ENCODE measurements at places on chromosomes 13 and 19.

DNA sequence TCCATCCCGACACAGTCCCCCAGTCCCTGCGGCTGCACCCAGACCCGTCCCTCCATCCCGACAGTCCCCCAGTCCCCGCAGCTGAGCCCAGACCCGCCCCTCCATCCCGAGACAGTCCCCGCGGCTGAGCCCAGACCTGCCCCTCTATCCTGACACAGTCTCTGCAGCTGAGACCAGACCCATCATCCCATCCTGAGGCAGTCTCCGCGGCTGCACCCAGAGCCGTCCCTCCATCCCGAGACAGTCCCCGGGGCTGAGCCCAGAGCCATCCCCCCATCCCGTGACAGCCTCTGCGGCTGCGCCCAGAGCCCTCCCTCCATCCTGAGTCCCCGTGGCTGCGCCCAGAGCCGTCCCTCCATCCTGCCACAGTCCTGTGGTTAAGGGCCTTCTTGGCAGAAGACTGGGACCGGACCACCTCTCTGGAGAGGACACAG lies 28.8 kb upstream of the TMEM255B start:
- DNase-seq = no peak

- no peak for DNase-seq
Observed at GRCh38 chr19:536031-536880, 4.7 kb downstream of the CDC34 start.

DNA sequence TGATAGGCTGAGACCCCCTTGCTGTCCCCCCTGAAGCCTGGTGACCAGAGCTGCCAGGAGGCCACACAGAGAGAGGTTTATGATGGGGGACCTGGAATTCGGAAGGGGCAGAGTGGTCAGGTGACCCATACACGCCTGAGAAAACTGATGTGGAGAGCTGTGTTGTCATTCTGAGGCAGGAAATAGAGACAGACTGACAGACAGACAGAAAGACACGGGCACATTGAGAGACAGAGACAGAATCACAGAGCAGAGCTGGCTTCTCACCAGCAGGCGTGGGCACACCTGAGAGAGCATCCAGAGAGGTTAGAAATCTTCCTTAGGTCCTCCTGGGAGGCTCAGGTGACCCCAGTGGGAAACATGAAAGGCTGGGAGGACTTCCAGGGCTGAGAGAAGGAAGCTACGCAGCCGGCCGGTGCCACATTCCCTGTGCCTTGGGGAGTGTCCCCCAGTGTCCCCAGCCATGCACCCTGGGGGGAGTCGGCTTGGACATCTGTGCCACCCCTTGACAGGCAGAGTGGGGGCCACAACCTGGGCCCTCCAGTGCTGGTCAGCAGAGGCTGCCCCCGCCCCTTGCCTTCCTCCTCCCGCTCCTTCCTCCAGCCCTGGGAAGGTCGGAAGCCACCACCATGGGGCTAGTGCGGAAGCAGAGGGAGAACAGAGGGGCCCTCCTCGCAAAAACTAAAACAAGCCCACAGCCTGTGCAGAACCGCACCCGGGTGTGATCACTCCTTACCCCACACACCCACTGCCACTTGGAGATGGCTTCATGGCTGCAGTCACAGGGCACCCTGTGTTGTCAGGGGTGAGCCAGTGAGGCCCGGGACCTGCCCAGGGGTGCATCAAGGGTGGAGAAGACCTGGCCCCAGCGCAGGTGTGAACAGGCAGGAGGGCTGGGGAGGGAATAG lies 2.2 kb downstream of the FFAR1 start:
- DNase-seq = no peak

- no peak for DNase-seq
Observed at GRCh38 chr19:51354742-51355148, 11.4 kb downstream of the ETFB start.

DNA sequence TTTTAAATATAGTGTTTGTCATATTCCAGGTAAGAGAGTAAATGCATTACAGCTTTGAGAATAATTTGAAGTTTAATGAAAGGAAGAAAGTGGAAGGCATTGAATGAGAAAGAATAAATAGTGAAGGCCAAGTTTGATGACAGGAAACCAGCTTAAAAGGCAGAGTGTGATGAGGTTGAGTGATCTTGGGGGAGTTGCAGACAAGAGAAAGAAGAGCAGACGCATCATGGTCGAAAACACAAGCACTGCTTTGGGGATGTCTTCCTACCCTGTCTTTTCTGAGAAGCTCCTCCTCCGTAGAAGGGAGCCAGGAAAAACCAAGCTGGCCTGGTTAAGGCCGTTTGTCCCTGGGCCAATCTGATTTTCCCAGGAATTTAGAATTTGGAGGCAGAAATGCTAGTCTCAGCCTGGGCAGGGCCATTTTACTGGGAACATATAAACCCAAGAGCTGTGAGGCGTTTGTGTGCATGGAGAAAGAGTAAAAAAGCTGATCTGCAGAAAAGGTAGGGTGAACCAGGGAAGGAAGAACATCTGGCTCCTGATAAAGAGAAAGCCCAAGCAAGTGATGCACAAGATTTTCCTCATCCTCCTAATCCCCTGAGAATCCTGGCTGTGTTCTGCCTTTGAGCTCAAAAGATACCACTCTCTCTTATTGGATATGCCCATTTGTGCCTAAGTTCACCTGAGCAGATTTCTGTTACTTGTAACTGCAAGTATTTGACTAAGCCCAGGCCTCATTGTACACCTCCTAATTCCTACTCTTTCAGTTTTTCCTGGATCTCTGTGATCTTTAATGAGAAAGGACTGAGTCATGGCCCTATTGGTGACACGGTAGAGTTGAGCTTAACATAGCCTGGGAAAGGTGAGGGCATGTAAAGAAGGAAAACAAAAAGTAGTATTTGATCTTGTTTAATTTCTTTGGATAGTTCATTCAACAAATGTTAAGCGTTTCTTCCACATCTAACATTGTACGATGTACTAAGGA lies 80.0 kb downstream of the WDFY2 start:
- DNase-seq = no peak

GRCh38 chr19:1646659-1647453 lies 5.6 kb downstream of the TCF3 start:
- no peak for DNase-seq

GRCh38 chr19:48230555-48231129 lies 25.1 kb downstream of the CARD8 start:
- no peak for DNase-seq

GRCh38 chr13:51148952-51149573 lies 38.0 kb upstream of the C13orf42 start:
- DNase-seq = peak; percentile 91

DNA sequence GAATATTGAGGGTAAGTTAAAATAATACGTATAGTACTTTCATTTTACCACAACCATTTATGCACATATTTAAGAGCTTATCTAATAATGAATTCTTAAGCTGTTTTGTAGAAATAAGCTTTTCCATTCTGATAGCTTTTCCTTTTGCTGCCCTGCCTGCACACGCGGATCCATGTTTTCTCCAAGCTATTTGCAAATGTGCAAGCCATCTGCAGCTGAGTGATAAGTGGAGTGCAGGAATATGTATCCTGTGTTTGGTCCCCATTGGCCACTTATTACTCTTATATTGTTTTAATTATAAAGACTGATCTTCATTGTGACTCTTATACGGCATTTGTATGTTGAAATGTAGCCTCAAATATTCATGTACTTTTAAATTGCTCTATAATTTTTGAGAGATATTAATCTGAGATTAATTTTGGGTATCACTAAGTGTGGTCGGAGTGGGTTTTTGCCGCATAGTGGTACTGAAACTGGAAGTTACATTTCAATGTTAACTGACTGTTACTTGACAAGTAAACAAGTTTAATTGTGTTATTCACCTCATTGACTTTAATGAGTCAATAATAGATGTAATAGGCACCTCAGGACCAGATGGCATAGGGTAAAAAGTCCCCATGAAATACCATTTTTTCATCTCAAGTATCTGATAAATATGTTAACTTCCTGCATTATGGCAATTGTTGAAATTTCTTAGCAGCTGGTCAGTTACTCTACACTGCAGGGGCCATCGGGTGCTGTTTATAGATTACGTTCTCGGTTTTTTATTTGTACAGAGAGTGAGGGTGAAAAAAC lies 1567.4 kb downstream of the EFNB2 start:
- no peak for DNase-seq

GRCh38 chr19:16920816-16921529 lies 32.2 kb downstream of the F2RL3 start:
- no peak for DNase-seq

GRCh38 chr13:36675213-36675536 lies 1.4 kb downstream of the SERTM1 start:
- no peak for DNase-seq

GRCh38 chr13:29855009-29855408 lies 4.6 kb upstream of the UBL3 start:
- DNase-seq = no peak

- DNase-seq = no peak
Observed at GRCh38 chr13:40979232-40979631, 39.9 kb downstream of the ELF1 start.

DNA sequence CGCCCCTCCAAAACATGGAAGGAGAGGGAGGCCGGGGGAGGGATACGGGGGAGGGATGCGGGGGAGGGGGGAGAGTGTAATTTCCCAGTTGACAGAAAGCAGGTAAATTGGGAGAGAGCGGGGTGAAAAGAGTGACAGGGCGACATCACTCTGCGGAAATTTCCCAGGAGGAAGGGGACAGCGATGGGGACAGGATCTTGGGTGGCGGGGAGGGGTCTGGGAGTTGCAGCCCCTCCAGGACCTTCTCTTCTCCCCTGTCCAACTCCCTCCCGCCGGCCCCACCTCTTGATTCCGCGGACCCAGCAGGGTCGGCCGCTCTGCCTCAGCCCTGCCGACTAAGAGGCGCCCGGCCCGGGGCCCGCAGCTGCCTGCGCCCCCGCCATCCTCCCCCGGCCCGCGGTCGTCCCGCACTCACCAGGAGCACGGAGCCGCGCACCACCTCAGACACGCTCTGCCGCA lies 108.0 kb upstream of the DOCK9 start:
- DNase-seq = no peak

GRCh38 chr19:37304190-37304883 lies 66.6 kb upstream of the ZNF527 start:
- DNase-seq = no peak

- DNase-seq = peak; percentile 40
Observed at GRCh38 chr13:44734201-44734707, 158.1 kb upstream of the TSC22D1 start.

DNA sequence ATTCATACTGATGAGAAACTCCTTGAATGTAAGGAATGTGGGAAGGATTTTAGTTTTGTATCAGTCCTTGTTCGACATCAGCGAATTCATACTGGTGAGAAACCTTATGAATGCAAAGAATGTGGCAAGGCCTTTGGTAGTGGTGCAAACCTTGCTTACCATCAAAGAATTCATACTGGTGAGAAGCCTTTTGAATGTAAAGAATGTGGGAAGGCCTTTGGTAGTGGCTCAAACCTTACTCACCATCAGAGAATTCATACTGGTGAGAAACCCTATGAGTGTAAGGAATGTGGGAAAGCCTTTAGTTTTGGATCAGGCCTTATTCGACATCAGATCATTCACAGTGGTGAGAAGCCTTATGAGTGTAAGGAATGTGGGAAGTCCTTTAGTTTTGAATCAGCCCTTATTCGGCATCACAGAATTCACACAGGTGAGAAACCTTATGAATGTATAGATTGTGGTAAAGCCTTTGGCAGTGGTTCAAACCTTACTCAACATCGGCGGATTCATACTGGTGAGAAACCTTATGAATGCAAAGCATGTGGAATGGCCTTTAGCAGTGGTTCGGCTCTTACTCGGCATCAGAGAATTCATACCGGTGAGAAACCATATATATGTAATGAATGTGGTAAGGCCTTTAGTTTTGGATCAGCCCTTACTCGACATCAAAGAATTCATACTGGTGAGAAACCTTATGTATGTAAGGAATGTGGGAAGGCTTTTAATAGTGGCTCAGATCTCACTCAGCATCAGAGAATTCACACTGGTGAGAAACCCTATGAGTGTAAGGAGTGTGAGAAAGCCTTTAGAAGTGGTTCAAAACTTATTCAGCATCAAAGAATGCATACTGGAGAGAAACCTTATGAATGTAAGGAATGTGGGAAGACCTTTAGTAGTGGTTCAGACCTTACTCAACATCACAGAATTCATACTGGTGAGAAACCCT lies 26.6 kb downstream of the ZNF345 start:
- DNase-seq = no peak

DNA sequence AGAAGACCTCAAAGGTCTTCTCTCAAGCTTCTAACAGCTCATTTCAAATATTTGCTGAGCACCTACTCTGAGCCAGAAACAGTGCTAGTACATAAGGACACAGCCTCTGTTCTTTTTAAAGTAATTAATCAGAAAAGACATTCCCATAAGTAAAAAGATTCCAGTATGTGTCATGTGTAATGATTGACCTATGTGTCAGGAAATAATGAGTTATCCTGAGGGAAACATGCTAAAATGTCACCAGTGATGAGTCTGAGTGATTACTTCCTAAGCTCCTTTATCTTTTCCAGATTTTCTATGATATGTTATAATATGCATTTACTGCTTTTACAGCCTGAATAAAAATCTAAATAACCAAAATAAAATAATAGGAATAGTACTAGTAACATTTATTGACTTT lies 107.6 kb downstream of the SLC25A15 start:
- no peak for DNase-seq

GRCh38 chr19:42528354-42529247 lies at the start of gene CEACAM1:
Gene CEACAM1 (minus strand): TSS chr19:42528481. CDS start chr19:42528374, 107 bp downstream.
- no peak for DNase-seq

Data from SK-N-MC (cell line).